ENCODE measurements at places on chromosomes 6 and 20. TPM values are rescaled to one million over a fixed set of nuclear protein-coding genes. Genes with fewer than 3 reads are reported as not detected.

ARMC2 gene
- 7.2 TPM for total RNA-seq

IL17F gene
- not detected for total RNA-seq

ISM1 gene
- 18.7 TPM for total RNA-seq

LTA gene
- 0.29 TPM for total RNA-seq

MYLIP gene
- 63.0 TPM for total RNA-seq

SLC13A3 gene
- total RNA-seq, result 1.3 TPM

PPP1R3D gene
- 9.5 TPM for total RNA-seq

CDH4 gene
- under 0.01 TPM for total RNA-seq

ULBP1 gene
- not detected for total RNA-seq

SLC22A1 gene
- total RNA-seq, result 1.3 TPM

ADGRB3 gene
- total RNA-seq, result 1.1 TPM

ZNF391 gene
- total RNA-seq, result 5.2 TPM

B3GALT4 gene
- 11.1 TPM for total RNA-seq

SLC22A16 gene
- 0.33 TPM for total RNA-seq

DNA sequence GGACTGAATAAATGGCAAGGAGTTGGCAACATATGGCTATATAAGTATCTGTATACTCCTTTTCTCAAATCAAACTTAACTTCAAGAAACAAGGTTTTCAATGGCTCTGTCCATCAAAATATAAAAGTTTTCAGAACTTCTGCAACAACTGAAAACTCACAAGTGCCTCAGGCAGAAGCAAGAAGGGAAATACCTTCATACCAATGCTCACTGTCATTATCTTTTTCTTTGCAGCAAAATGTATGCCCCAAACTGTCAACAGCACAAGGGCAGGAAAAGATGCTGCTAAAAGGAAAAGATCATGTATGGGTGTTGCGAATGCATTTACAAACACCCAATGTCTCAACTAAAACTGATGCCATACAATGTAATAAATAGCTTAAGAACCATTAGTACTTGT lies 45.9 kb downstream of the PTPRK start:
- no peaks in the 10 kb centered on the region for H3K27me3 ChIP-seq
- DNase-seq, result no peak
- H3K4me1 ChIP-seq, result peaks cover 2% of the 10 kb centered on the region

GRCh38 chr6:12504325-12504966 lies 212.1 kb upstream of the PHACTR1 start:
- no peak for DNase-seq
- no peaks in the 10 kb centered on the region for H3K36me3 ChIP-seq
- H3K4me3 ChIP-seq, result no peak overlapping the region

DNA sequence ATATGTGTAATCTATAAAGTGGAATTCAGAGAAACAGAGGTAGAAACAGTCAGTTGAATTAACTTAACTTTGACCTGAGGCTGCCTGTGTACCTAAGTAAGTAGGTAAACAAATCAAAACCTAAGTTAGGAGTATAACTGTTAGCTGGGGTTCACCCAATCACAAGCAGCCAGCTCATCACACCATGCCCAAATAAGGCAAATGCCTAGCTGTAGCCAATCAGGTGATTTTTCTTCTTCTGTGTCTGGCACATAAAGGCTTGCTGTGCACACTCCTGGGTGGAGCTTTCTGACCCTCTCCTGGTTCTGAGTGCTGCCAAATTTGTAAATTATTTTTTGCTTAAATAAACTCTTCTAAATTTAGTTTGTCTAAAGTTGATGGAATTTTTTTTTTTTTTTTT lies 54.7 kb upstream of the TRIM39 start:
- no peaks in the 10 kb centered on the region for H3K4me1 ChIP-seq
- no peak overlapping the region for H3K4me3 ChIP-seq
- H3K27me3 ChIP-seq, result no peaks in the 10 kb centered on the region
- H3K27ac ChIP-seq, result no peak overlapping the region

- no peak overlapping the region for H3K27ac ChIP-seq
- H3K36me3 ChIP-seq, result no peaks in the 10 kb centered on the region
- H3K4me1 ChIP-seq, result no peaks in the 10 kb centered on the region
- H3K4me3 ChIP-seq, result no peak overlapping the region
- no peak for DNase-seq
Observed at GRCh38 chr6:68718385-68719073, 83.4 kb downstream of the ADGRB3 start.

- DNase-seq, result no peak
- H3K27me3 ChIP-seq, result no peaks in the 10 kb centered on the region
- H3K4me1 ChIP-seq, result no peaks in the 10 kb centered on the region
- H3K27ac ChIP-seq, result no peak overlapping the region
Observed at GRCh38 chr6:168554472-168554871, 113.5 kb downstream of the SMOC2 start.

DNA sequence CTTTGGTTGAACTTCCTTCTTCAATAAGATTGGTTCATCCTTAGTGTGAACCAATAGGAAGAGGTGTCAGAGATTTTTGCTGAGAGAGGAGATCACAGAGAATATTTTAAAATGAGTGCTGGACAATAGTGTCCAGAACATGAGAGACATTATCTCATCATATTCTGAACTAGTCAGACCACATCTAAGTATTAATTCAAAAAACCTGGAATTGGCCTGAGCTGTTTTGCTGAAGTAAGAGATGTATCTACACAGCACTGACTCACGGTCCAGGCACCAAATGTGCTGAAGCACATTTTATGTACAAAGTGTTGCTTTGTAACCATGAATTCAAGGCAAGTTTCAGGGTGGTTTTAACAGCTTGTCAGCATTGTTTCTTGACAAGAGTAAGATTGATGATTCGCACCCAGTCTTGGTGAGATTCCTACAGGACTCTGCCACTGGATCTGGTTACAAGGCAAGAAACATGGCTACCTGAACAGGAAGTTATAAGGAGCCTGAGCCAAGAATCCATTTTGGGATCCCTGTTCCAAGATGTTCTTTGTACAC lies 178.2 kb upstream of the HEY2 start:
- no peak overlapping the region for H3K4me3 ChIP-seq
- no peak for DNase-seq
- H3K36me3 ChIP-seq, result no peaks in the 10 kb centered on the region
- H3K27me3 ChIP-seq, result no peaks in the 10 kb centered on the region
- H3K4me1 ChIP-seq, result no peaks in the 10 kb centered on the region
- H3K27ac ChIP-seq, result no peak overlapping the region

GRCh38 chr6:32153564-32154513 lies at the start of gene PPT2:
Gene PPT2, plus strand, starts transcription at chr6:32154141. Its CDS starts 454 bp downstream, at chr6:32154595.
- H3K4me1 ChIP-seq, result no peaks in the 10 kb centered on the region
- H3K36me3 ChIP-seq, result no peaks in the 10 kb centered on the region
- peak; percentile 86 for DNase-seq
- H3K4me3 ChIP-seq, result peak within 1 kb of the TSS; percentile 76

DNA sequence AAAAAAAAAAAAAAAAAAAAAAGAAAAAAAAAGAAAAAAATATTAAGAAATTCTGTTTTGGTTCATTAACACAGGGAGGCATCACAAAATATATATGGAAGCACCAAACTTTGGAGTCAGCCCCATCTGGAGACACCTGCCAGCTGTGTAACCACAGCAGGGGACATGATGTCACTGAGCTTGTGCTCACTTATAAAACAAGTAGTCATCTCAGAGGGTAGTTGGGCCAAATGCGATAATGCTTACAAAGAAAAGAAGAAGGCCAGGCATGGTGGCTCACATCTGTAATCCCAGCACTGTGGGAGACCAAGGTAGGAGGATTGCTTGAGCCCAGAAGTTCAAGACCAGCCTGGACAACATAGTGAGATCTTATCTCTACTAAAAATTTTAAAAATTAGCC lies 1.1 kb upstream of the BNIP5 start:
- no peaks in the 10 kb centered on the region for H3K27me3 ChIP-seq
- H3K27ac ChIP-seq, result no peak overlapping the region
- DNase-seq, result no peak
- H3K4me1 ChIP-seq, result no peaks in the 10 kb centered on the region
- no peaks in the 10 kb centered on the region for H3K36me3 ChIP-seq

GRCh38 chr6:30547454-30547853 lies 8.8 kb downstream of the GNL1 start:
- H3K4me1 ChIP-seq, result no peaks in the 10 kb centered on the region
- H3K4me3 ChIP-seq, result no peak overlapping the region
- H3K27ac ChIP-seq, result no peak overlapping the region
- DNase-seq, result no peak

DNA sequence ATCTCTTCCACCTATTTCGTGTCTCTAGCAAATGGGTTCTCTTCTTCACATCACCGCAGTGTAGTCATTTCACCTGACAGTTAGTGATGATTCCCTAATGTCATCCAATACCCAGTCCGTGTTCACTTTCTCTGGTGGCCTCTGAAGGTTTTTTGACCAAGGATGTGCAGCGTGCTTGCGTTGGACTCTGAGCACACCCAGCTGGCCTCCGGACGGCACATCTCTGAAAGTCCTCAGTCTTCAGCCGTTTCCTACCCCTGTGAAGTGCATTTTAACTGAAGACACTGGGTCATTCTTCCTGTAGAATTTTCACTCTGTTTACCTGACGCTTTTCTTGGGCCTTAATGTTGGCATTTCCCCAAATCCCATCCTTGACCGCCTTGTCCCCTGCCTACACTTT lies 98.7 kb downstream of the ERMARD start:
- H3K4me3 ChIP-seq, result no peak overlapping the region
- no peak overlapping the region for H3K27ac ChIP-seq
- no peaks in the 10 kb centered on the region for H3K36me3 ChIP-seq

DNA sequence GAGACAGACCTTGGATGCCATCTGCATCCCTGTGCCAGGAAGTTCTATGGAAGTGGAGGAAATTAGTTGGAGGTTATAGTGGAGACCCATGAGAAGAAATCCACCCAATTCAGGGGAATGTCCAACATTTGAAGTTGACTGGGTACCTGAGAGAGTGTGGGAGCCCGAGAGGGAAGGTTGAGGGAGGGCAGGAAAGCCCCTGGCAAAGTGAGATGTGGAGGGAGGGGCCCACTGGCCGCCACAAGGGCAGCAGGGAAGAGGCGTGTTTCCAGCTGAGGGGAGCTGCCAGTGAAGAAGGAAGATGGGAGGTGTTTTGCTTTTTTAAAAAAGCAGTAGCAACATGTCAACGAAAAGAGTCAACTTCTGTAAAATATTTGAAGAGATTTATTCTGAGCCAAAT lies 16.3 kb upstream of the SERPINB9 start:
- no peaks in the 10 kb centered on the region for H3K27me3 ChIP-seq
- H3K27ac ChIP-seq, result no peak overlapping the region
- no peaks in the 10 kb centered on the region for H3K36me3 ChIP-seq
- DNase-seq, result no peak
- no peak overlapping the region for H3K4me3 ChIP-seq
- no peaks in the 10 kb centered on the region for H3K4me1 ChIP-seq

GRCh38 chr6:4336778-4337442 lies 201.5 kb upstream of the ECI2 start:
- no peaks in the 10 kb centered on the region for H3K36me3 ChIP-seq
- no peaks in the 10 kb centered on the region for H3K27me3 ChIP-seq
- H3K27ac ChIP-seq, result no peak overlapping the region
- H3K4me3 ChIP-seq, result no peak overlapping the region

GRCh38 chr6:36592221-36592655 lies 1.9 kb upstream of the SRSF3 start:
- H3K36me3 ChIP-seq, result no peaks in the 10 kb centered on the region
- H3K27ac ChIP-seq, result peak overlapping the region; percentile 100
- no peak overlapping the region for H3K4me3 ChIP-seq
- no peaks in the 10 kb centered on the region for H3K27me3 ChIP-seq

DNA sequence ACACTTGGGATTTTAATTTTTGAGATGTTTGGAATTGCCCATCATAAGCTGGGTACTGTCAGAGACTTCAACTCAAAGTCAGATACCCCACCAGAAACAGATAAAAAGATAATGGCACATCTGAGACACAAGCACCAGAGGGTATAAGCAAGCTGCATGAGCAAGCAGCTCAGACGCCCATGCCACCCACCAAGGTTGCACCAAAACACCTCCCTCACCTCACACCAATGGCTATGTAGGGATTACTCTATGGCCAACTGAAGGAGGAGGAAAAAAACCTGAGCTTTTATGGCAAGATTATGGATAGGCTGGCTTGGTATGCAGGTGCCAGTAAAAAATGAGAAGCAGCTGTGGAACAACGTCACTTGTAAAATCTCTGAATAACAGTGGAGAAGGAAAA lies 3.8 kb upstream of the IRAK1BP1 start:
- H3K27me3 ChIP-seq, result no peaks in the 10 kb centered on the region
- no peaks in the 10 kb centered on the region for H3K36me3 ChIP-seq

DNA sequence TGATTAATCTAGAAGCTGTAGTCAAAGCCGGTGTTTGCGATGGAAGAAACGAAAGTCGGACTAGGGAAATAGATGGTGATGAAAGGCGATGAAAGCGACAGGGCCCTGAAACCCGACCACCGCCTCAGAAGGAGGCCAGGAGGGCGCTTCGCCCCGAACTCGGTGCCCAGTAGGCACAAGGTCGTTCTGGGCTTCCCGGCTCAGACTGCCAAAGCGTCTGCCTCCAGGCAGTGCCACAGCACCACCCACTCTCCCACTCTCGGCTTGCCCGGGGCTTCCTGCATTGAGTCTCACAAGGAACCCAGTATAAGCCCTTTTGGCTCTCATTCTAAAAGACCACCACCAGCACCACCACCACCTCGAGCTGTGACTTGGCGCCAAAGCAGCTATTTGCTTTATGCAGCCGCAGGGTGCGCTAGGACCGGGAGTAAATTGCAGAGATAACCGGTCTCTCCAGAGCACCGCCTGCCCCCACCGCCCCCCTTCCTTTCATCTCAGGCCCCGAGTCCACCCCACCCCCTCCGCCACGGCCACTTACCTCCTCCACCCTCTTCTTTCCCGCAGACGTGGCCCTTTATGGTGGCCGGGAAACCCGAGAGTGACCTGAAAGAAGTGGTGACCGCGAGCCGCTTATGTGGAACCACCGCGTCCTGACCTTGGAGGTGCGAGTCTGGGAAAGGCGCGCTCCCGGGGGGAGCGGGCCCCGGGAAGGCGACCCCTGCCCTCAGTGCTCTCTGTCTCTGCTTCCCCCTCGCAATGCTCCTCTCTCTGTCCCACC lies 2.4 kb downstream of the TCF21 start:
- H3K36me3 ChIP-seq, result no peaks in the 10 kb centered on the region
- H3K27ac ChIP-seq, result no peak overlapping the region

GRCh38 chr20:44247586-44248409 lies 690 bp downstream of the GDAP1L1 start:
- H3K27me3 ChIP-seq, result peaks cover 13% of the 10 kb centered on the region
- H3K36me3 ChIP-seq, result no peaks in the 10 kb centered on the region
- H3K27ac ChIP-seq, result no peak overlapping the region
- H3K4me1 ChIP-seq, result no peaks in the 10 kb centered on the region
- no peak for DNase-seq

DNA sequence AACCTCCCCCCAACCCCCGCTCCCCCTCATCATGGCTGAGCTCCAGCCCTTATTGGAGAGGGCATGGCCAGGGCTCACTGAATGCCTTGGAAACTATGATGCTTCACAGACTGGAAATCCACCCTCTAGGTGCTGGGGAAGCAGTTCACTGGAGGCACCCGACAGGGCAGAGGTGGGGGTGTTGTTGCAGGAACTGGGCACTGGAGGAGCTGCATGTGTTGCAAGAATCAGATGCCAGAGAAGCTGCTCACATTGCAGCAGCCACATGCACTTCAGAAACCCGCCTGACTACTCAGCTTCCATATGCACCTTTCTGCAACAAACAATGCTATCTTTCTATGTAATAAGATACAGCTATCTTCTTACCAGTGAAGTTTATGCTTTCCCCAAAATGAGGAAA lies 7.9 kb upstream of the TBPL1 start:
- H3K36me3 ChIP-seq, result no peaks in the 10 kb centered on the region
- no peaks in the 10 kb centered on the region for H3K4me1 ChIP-seq
- H3K4me3 ChIP-seq, result no peak overlapping the region

- DNase-seq, result no peak
- H3K4me1 ChIP-seq, result peaks cover 4% of the 10 kb centered on the region
- no peaks in the 10 kb centered on the region for H3K36me3 ChIP-seq
Observed at GRCh38 chr6:39920157-39920556, 14.1 kb downstream of the MOCS1 start.

All from breast epithelium (tissue), 4 donors.